Renal cortex interstitium (tissue), 15 donors: ENCODE measurements at places on chromosomes 5 and 9. TPM values are rescaled to one million over a fixed set of nuclear protein-coding genes. Genes with fewer than 3 reads are reported as not detected.

GRCh38 chr5:174872271-174872670 is 147.9 kb downstream of the MSX2 start:
- no peak for DNase-seq

DNA sequence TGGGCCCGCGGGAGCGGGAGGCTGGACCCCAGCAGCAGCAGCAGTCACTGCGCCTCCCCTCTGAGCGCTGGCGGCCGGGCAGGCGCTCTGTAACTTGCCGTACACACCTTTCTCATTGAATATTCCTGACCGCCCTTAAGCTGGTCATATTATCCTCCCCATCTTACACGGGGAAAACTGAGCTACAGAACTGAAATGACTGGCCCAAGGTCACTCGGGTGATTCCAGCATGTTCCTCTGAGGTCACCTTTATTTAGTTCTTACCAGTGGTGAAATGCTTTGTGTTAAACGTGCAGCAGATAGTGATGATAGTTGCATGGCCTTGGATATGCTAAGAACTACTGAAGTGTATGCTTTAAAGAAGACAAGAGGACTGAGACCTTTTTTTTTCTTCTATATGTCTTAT is 607 bp downstream of the UQCRQ start:
- no peak for DNase-seq

GRCh38 chr5:127447827-127448226 is 69.6 kb upstream of the PRRC1 start:
- DNase-seq, result no peak

- DNase-seq, result no peak
Observed at GRCh38 chr9:136697821-136698526, 10.7 kb upstream of the AGPAT2 start.

GRCh38 chr5:141771031-141771430 is 89.0 kb upstream of the ARAP3 start:
- DNase-seq, result no peak

DNA sequence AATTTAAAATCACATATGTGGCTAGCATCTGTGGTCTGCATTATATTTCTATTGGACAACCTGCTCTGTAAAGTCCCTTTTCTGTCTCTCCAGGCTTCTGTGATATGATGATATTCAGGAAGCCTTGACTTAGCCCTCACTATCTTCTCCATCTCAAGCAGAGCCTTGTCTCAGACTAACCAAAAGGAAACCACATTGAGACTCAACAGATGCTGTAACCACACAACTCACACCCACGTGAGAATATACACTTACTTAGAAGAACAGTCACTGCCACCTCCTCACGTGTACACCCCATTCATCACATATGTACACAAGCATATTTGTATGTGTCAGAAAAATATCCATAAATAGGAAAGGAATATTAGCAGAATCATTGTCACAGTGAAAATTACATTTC is 33.6 kb downstream of the HTR4 start:
- DNase-seq, result no peak

DNA sequence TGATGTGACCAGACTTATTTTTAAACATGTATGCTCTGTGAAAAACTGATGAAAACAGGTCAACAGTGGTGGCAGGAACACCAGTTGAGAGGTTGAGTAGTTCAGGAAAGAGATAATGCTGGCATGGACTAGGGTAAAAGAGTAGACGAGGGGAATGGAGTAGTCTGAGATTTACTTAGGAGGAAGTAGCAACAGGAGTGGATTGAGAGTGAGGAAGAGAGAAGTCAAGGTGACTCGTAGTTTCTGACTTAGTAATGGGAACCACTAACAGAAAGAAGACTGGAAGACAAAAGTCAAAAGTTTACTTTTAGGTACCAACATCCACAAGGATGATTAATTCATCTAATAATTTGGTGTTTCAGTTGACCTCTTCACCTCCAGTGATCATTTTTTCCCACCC is 3.6 kb downstream of the SRA1 start:
- no peak for DNase-seq

GRCh38 chr5:177232761-177233160 is 70.8 kb downstream of the RAB24 start:
- no peak for DNase-seq

DNA sequence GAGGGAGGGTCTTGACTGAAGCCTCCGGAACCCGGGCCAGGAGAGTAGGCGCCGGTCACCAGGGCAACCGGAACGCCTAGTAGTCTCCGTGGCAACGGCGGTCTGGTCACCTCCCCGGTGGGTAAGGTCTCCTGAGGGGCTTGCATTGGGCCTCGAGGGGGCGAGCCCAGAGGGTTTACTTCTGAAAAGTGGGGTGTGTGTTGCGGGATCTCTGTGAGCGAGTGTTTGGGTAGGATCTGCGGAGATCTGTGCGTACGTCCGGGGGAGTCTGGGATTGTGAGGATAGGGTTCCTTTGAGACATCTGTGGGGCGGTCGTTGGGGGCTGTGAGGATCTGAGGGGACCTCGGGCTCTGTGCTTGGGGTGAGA is at the start of gene FAM221B:
TSS of gene FAM221B (minus strand) at position 17 of the 368 bp plus-strand sequence. CDS start 2,571 bp downstream, outside the sequence.
- DNase-seq, result peak; percentile 25

DNA sequence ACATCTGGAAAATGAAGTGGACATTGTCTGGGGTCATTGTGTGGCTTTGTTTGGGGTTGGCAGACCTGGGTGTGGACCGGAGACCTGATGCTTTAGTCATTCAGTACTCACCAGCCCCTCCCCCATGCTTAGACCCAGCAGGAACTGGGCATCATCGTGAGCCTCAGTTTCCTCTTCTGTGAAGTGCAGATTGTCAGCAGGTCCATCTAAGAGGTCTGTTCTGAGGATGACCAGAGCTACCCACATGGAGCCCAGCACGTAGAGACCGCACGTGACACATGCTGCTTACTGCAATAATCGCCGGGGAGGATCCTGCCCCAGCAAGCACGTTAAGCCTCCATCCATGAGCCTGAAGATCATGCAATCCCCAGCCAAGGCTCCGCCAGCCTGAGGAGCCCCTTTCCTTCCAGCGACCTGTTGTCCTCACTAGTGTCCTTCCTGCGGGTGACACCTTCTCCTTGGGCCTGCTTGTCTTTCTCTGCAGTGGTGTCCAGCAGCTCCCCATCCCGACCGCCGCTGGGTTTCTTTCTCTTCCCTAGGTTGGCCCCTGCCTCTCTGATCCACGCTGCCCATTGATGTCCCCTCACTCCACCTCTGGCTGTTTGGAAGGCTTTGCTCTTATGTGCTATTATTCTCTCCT is 26.7 kb upstream of the IRX4 start:
- DNase-seq, result no peak

GRCh38 chr5:146751781-146752401 is 126.7 kb downstream of the PPP2R2B start:
- DNase-seq, result no peak

DNA sequence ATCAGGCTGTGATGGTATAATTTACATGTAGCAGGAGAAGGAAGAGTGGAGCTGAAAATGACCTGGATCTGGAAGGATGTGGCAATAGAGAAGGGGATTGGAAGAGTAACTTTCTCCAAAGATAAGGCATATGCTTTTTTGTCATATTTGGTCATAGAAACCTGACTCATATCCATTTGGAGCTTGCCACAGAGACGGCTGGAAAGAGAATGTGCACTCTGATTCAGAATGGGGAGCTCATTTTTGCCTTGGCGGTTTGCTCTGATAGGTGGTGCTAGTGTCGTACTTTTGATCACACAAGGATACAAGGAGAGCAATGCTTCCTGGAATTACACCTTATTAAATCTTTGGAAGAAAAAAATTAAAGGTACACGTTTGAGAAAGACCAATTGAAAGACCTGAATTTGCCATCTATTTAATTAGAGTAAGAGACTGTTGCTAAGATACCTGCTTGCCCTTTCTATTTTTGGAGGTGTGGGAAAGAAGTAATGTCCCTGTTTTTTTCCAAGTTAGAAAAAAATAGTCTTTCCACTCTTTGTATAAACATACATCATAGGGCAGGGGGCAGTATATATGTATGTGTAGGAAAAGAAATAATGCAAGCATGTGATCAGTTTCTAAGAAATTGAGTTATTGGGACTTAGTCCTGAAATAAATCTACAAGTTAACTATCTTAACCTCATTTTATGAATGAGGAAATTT is 5.4 kb downstream of the LSM11 start:
- DNase-seq, result no peak

- DNase-seq, result no peak
Observed at GRCh38 chr9:106869458-106869857, 6.5 kb downstream of the ZNF462 start.

DNA sequence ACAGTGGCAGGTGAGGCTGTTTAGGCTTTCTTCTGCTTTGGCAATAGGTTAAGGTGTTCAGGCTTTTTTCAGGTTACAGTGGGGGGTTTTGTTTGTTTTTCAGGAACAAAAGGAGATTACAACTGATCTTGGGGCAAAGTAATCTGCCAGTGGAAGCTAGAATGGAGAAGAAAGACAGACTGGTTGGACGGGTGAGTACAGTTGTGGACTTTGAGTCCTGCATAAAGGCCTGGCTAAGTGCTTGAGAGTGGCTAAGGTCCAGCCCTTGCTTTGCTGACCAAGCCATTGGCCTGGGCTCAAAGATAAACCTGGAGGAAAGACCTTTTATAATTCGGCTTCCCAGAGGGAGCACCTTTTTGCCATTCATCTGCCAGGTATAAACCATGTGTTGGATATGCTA is 63.1 kb downstream of the MTMR12 start:
- DNase-seq, result no peak

- no peak for DNase-seq
Observed at GRCh38 chr9:131018621-131019020, 9.6 kb downstream of the LAMC3 start.

DNA sequence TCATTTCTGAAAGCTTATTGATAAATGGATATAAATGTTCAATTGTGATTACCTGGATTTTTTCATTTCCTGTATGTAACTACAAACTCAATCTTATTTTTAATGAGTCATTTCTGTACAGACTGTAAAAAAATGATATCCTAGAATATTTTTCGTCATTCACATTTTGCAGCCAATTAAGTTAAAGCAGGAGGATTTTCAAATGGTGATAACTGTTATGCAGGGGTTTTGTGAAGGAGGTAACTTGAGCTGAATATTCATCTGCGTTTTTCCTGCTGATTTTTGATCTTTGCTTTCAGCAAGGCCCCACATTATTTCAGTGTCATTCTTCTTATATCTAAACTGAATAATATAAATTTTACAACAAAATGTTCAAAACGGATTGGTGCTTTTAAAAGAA is 74.1 kb downstream of the SLF1 start:
- no peak for DNase-seq

DNA sequence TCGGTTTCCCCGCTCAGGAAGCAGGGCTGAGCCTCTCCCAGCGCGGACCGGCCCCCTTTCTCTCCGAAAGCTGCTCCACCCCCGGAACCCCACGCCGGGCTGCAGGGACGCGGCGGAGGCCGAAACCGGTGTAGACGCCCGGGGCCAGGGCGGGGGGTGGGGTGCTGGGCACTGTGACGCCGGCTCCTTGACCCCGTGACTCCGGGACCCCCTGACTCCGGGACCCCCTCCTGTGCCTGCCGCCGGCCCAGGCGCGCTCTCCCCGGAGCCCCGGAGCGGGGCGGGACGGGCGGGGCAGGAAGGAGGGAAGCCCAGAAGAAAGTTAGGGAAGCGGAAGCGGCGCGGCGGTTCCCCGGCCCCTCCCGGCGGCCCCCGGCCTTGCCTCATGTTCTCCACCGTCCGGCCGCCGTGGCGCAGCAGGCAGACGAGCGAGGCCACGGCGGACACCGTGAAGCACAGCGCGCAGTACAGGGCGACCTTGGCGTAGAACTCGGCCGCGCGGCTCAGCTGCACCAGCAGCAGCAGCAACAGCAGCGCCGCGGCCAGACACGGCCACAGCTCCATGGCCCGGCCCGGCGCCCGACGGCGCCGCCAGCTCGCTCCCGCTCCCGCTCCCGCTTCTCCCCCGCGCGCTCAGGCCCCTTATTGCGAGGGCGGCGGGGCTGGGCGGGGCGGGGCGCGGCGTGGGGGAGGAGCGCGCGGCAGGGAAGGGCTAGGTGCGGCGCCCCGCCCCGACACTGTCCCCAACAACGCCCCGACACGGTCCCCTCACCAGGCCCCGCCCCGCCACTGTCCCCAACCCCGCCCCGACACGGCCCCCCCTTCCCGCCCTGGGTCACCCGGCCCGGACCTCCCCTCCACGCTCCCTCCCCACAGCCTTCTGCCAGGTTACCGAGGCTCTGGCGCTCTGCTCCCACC is at the start of gene AGPAT2:
TSS of gene AGPAT2 (minus strand) at position 664 of the 918 bp plus-strand sequence. CDS start at position 564, 100 bp downstream.
- no peak for DNase-seq

- DNase-seq, result no peak
Observed at GRCh38 chr9:131530546-131530919, 530 bp downstream of the UCK1 start.

GRCh38 chr5:179763215-179763945 is 30.4 kb upstream of the LTC4S start:
- DNase-seq, result peak; percentile 69

GRCh38 chr9:97348871-97349270 is 41.4 kb downstream of the CCDC180 start:
- DNase-seq, result no peak

DNA sequence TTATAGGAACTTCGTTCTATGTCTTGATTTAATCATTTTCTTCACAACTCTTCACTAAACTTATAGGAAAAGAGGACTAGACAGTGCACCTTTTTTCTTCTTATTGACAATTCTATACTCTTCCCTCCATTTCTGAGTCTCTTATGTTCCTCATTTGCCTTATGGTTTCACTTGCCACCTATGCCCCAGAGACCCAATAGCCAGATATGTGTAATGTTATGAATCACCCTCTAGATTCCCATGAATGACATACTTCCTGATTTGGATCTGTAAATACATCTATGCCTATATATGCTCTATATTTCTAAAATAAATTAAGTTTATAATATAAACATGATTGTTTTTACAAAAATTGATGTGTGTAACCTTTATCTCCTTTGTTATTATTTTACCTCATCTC is 514.1 kb upstream of the MEF2C start:
- DNase-seq, result no peak

The TNFAIP8 gene
- 26.0 TPM for polyA plus RNA-seq

The MYMK gene
- not detected for polyA plus RNA-seq

The SET gene
- 654 TPM for polyA plus RNA-seq

The ATG12 gene
- polyA plus RNA-seq, result 59.3 TPM

The TMEM250 gene
- polyA plus RNA-seq, result 16.2 TPM

The C5orf58 gene
- 0.19 TPM for polyA plus RNA-seq

The MACROH2A1 gene
- polyA plus RNA-seq, result 226 TPM

The C9orf50 gene
- polyA plus RNA-seq, result 1.4 TPM

The NUTM2F gene
- polyA plus RNA-seq, result not detected

The GMCL2 gene
- polyA plus RNA-seq, result 0.04 TPM

The MEGF10 gene
- 0.88 TPM for polyA plus RNA-seq

The WASHC1 gene
- 22.0 TPM for polyA plus RNA-seq
